T-helper 9 cell (primary cell): ENCODE measurements at places on chromosomes 5 and 9.

DNA sequence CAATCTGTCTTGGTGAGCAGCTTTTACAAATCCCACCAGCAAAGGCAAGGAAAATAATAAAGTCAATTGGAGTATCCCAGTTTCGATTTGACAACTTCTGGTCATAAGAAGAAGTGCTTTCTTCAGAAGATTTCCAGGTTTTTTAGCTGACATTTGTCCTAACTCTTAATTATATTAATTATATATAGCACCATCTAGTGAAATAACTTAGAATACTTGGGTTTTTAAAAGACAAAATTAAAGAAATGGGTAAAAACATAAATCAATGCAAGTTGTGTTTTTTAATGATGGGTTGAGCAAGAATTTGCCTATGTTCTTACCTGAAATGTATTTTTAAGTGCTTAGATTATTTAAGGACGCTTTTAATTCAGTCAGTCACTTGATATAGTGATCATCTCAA lies 421.8 kb downstream of the ACTL7B start:
- DNase-seq, result no peak

GRCh38 chr9:127578952-127579853 lies 32.9 kb upstream of the STXBP1 start:
- peak; percentile 50 for DNase-seq

DNA sequence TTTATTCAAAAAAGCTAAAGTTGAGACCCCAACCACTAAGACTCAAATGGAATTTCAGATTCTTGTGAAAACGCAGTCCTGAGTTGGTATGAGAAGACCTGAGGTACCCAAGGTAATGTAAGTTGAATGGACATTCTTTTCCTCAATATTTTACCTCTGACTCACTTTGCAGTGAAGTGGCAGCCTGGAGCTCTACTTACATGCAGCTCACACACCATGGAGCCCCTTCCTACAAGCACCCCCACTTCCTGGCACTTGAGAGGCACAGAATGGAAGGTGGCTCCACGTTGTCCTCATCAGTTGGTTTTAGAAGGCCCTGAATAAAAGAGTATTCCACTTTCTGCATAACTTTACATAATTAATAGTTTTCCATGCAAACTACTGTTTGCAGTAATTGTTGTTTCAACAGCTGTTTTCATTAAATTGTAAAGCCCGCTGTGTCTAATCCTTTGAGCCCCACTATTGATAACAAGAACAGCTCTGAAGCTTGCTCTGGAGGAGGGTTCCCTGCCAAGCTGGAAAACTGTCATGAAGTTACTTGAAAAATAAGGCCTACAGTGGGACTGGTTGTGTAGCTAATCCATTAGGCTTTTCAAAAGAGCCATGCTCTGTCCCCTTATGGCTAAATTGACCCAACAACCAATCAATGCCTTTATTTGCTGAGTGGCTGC lies 102.2 kb upstream of the SPATA31D4 start:
- no peak for DNase-seq

DNA sequence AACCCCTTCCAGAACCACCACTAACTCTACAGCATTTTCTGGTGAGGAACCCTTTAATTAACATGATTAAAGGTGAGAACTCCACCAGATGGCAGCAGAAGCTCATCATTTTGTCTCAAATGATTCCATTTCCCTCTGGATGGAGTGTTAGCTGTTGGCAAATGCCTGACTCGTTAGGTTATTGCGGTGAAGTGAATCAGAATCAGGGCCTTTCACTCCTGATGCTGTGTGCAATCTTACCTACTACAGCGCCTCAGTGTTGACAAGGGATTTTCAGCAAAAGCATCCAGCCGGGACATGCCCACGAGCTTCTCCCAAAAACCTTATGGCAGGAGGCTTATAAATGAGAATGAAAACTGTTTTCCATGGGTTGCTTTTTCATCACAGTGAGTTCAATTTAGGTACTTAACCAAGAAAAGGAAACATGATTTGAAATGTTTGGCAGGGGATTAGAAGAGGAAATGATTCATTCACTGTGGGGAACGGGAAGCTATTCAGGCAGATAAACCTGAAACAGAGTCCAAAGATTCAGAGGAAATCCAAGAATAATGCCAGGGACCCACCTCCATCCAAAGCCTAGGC lies 48.0 kb upstream of the CAST start:
- DNase-seq, result peak; percentile 19
